Bronchial epithelial cell (primary cell): ENCODE measurements at places on chromosomes 16 and 17. TPM values are rescaled to one million over a fixed set of nuclear protein-coding genes. Genes with fewer than 3 reads are reported as not detected.

HASPIN gene
- total RNA-seq = 0.53 and 0.64 TPM in 2 replicates

MMP25 gene
- under 0.01 and 0.13 TPM in 2 replicates for total RNA-seq

PDILT gene
- total RNA-seq = not detected in 2 replicates

KRTAP17-1 gene
- not detected in 2 replicates for total RNA-seq

SULT1A2 gene
- 0.51 TPM in 1 of 2 replicates, not detected in the other for total RNA-seq

CCDC144A gene
- 2.1 and 3.8 TPM in 2 replicates for total RNA-seq

VTN gene
- total RNA-seq = under 0.01 TPM in 2 replicates

PPM1E gene
- 0.26 and 0.38 TPM in 2 replicates for total RNA-seq
